ENCODE measurements at places on chromosomes 16 and 17.

- no peak for DNase-seq
These were observed 108.2 kb downstream of the BRIP1 start for GRCh38 chr17:61755078-61755477.

GRCh38 chr17:39361064-39361463, 40.4 kb downstream of the FBXL20 start:
- DNase-seq, result no peak

DNA sequence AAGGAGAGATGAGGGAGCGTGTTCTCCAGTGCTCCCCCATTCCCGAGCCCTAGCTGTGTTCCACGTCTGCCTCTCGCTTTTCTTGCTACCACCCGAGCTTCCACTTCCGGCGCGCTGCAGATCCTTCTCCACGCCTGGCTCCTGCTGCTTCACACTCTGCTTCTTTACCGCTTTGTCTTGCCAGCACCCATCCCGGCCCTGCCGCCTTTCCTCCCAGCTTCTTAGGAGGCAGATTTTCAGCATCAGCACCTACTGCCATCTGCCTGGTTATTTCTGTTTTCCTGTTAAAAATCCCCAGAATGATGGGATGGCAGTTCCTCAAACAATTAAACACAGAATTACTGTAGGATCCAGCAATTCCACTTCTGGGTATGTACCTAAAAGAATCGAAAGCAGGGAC, 64.7 kb downstream of the ELAC2 start:
- no peak for DNase-seq

DNA sequence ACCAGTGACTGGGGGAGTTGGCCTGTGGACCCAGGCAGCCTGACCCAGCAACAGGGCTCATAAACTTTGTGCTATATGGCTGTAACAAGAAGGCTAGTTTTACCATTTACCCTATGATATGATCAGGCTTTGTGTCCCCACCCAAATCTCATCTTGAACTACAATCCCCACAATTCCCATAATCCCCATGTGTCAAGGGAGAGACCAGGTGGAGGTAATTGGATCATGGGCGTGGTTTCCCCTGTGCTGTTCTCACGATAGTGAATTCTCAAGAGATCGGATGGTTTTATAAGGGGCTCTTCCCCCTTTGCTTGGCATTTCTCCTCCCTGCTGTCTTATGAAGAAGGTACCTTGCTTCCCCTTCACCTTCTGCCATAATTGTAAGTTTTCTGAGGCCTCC, 111.2 kb upstream of the NLRP1 start:
- DNase-seq, result no peak

DNA sequence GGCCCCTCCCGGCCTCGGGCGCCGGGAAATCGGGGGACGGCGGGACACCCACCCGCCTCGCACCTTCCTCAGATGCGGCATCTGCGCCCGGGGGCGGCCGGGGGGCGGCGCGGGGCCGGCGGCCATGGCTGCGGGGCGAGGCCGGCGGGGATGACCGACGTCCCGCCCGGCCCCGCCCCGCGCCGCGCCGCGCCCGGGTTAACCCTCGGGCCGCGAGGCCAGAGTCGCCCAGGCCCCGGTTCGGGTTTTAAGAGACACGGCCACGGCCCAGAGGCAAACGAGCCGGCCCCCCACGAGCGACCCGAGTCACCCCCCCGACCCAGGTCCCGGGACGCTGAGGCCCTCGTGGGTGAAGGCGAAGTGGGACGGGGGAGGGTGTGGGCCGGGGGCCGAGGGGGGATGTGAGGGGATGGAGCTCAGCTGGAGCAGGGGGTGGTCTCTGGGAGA, at the start of gene RGS11:
Gene RGS11, minus strand, starts transcription at position 159 of the 447 bp plus-strand sequence. Its CDS starts 33 bp downstream, at position 126.
- DNase-seq, result no peak

GRCh38 chr17:57735230-57735629, 9.9 kb downstream of the CCDC182 start:
- DNase-seq, result no peak

DNA sequence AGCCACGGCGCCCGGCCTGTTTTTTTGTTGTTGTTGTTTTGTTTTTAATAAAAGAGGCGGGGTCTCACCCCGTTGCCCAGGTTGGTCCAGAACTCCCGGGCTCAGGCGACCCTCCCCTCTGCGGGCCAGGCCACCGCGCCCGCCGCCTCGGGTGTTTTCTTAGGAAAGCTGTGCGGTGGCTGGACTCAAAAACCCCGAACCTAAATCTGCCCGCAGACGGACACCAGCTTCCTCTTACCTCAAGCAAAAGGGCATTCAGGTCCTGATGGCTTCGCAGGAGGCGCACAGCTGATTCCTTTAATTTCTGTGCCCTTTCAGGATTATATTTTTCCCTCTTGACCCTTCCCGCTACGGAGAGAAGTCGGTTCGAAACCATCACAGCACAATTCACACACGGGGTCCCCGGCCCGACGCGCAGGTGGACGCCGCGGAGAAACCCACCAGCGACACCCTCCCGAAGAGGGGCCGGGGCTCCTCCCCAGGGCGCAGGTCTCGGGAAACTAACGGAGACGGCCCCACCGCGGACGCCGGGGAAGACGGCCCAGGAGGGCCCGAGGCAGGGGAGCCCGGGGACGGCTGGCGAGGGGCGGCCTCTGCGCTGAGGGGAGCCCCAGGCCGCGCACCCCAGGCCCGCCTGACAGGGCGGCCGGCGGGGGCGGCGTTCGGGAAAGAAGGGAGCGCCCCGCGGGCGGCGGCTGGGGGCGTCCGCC, 653 bp downstream of the FANCA start:
- DNase-seq, result no peak

GRCh38 chr17:4326112-4326511, 40.4 kb downstream of the UBE2G1 start:
- no peak for DNase-seq

- DNase-seq, result no peak
These were observed 8.5 kb downstream of the SNTB2 start for GRCh38 chr16:69195369-69196029.

All from NCI-H748 treated with DMSO at 0.1 percent for 48 hours (cell line).